ENCODE measurements at places on chromosomes 16 and 17.

DNA sequence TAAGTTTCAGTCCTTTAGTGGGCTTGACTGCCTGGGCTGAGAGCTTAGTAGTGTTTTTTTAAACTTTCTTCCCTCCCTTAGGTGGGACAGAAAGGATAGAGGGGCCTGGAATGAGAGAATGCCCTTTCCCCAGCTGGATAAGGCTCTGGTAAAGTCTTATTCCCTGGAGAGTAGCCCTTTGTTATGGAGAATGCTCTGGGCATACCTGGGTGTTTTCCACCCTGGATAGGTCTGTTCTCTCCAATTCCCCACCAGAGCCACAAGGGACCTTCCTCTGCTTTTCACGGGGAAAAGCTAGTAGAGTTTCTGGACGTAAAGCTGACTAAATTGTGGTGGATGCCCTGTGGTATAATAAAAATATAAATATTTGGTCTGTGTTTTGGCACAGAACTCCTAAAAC, 164.1 kb downstream of the HS3ST4 start:
- no peak for DNase-seq

- DNase-seq: no peak
These were observed 393.0 kb downstream of the HAPSTR1 start for GRCh38 chr16:9484426-9484825.

GRCh38 chr17:62696726-62697490, 69.4 kb downstream of the MRC2 start:
- DNase-seq: no peak

DNA sequence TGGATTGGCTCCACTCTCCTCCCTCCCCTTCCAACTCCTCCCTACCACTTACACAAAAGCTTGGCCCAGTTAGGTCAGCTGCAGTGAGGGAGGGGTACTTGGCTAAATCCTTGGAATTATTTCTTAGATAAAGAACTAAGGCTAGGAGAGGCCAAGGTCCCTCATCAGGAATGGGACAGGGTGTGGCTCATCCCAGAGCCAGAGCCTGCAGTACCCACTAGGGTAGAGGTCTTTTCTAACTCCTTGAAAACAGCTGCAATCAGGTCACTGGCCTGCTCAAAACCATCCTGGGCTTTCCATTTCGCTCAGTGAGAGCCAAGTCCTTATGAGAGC, 1.9 kb upstream of the SLC46A1 start:
- DNase-seq: no peak

- no peak for DNase-seq
These were observed 105.5 kb downstream of the MYO1D start for GRCh38 chr17:32771396-32771795.

DNA sequence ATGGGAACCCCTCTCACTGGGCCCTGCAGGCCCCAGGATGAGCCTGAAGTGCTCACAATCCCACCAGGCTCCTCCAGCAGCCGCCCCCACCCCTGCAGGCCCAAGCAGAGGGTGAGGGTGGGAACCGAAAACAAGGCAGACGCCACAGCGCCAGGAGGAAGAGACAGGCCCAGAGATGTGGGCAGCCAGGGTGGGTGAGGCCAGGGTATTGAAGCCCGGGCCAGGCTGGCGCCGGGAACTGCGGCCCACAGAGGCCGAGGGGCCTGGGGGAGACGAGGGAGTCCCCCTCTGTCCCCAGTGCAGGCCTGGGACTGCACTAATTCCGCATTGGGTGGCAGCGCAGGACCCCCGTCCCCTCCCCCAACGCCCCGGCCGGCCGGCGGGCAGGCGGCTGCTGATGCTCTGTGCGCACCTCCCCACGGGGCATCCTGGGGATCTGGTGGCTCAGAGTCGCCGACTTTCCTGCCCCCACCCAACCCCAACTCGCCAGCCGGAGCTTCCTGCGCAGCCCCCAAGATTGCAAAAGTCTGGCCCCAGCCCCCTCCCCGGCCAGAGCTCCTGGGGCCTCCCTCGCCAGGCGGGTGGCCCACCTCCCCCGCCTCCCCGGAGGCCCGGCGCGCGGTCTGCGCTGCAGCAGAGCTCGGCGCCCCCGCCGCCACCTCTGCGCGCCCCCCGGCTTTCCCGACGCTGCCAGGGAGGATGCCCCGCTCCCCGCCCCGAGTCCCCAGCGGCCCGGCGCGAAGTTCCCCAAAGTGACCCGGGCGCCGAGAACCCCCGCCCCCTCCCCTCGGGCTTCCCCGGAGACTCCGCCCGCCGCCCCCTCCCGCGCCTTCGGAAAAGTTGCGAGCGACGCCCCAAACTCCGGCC, 107.8 kb downstream of the ENGASE start:
- no peak for DNase-seq

- no peak for DNase-seq
These were observed 28.7 kb upstream of the DDX52 start for GRCh38 chr17:37671824-37672547.

GRCh38 chr17:3922765-3923164, 6.5 kb upstream of the P2RX1 start:
- DNase-seq: no peak

GRCh38 chr17:36833279-36833678, 104.0 kb upstream of the LHX1 start:
- DNase-seq: no peak

- peak; percentile 70 for DNase-seq
These were observed 36.2 kb downstream of the ABR start for GRCh38 chr17:1143573-1143972.

- no peak for DNase-seq
These were observed 426.8 kb upstream of the DYNLRB2 start for GRCh38 chr16:80113873-80114574.

- DNase-seq: no peak
These were observed 8.5 kb downstream of the PECAM1 start for GRCh38 chr17:64382061-64382583.

DNA sequence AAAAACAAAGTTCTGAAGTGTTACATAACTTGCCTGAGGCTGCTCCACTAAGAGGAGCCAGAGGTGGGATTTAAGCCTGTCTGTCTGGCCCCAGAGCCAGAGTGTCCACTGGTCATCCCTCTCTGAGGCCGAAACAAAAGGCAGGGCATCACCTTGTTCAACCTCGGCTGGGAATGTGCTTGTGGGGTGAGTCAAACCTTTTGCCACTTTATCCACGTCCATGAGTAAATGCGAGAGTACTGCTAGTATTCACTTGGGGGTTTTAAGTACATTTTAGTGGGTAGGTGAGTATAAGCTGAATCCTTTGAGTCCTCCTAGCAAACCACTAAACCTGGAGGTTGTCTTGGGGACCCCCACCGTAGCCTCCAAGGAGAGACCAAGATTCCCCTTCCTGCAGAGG, 103.5 kb downstream of the STX8 start:
- DNase-seq: no peak

DNA sequence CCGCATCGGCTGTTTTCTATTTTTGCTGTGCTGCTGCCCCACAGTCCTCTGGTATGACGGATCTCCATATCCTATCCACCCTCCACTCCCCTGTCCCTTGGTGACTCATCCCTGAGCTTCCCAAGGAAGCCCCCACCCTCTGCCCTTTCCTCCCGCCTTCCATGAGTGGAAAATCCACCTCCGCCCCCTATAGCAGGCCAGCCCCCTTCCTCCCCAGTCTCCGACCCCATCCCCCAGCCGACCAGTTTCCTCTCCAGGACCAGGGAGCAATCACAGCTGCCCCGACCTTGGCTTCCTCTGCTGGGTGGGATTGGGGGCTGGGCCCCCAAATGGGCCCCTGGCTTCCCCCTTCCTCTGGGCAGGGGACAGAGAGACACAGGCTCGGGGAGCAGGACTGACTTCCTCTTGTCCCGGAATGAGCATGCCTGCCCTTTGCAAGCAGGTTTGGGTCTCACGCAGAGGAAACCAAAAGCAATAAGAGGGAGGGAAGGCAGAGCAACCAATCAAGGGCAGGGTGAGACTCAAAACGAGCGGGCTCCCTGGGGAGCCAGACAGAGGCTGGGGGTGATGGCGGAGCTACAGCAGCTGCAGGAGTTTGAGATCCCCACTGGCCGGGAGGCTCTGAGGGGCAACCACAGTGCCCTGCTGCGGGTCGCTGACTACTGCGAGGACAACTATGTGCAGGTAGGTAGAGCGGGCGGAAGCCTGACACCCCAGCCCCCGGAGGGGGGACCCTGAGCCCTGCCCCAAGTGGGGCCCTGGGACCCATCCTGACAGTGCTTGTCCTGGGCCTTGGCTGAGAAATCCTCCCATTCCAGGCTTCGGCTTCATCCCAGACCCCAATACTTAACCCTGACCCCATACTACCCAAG, at the start of the genes ABI3 and GNGT2:
Gene ABI3 (plus strand): TSS at position 550 of the 872 bp plus-strand sequence. CDS start 18 bp downstream, at position 568.
Gene GNGT2 (minus strand): TSS at position 417 of the 872 bp plus-strand sequence. CDS start 3,152 bp downstream, outside the sequence.
- DNase-seq: no peak

- DNase-seq: no peak
These were observed 7.9 kb downstream of the CLUAP1 start for GRCh38 chr16:3508736-3509135.

DNA sequence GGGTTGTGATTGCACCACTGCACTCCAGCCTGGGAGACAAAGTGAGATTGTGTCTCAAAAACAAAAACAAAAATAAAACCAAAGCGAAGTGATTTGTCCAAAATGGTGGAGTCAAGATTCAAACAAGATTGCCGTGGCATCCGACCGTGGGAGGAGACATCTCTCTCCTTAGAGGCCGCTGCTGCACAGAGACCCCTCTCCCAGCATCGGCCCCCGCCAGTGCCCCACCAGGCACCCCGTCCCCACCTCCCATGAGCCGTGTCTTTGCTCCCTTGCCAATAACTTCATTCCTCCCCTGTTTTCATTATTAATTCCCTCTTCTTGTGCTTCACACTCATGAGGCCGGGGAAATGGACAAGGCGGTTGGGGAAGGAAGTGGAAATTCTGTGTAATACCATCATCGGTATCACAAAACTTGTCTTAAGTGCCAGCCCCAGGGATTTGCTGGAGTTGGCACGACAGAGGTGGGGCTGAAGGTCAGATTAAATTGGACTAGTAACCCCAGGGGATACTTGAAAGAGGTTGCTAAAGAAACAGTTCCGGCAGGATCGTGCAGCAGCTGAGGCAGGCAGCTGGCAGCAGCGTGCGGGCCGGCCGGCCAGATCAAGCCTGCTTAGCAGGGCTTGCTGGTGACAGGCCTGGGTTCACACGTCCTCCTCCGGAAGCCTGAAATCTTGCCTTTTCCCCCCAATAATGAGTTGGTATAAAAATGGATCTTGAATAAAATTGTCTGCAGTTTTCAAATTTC, 66.8 kb downstream of the RTN4RL1 start:
- DNase-seq: peak; percentile 89

DNA sequence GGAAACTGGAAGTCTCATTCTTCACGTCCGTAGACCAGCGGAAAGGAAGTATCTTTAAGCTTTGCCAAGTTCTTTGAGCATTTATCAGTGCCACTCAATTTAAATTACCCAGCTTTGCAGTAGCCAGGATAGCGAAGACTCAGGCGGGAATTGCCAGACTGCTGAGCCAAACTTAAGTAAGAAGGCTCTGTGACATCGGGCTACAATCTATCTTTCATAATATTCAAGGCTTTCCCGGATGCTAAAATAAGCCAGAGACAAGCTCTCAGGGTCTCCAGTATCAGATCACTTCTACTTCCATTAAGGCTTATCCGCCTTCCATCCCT, 436 bp upstream of the BRIP1 start:
- no peak for DNase-seq

GRCh38 chr16:56479469-56479868, 28.1 kb downstream of the OGFOD1 start:
- peak; percentile 10 for DNase-seq

GRCh38 chr17:75776386-75777295, 8.0 kb upstream of the UNK start:
- peak; percentile 47 for DNase-seq

DNA sequence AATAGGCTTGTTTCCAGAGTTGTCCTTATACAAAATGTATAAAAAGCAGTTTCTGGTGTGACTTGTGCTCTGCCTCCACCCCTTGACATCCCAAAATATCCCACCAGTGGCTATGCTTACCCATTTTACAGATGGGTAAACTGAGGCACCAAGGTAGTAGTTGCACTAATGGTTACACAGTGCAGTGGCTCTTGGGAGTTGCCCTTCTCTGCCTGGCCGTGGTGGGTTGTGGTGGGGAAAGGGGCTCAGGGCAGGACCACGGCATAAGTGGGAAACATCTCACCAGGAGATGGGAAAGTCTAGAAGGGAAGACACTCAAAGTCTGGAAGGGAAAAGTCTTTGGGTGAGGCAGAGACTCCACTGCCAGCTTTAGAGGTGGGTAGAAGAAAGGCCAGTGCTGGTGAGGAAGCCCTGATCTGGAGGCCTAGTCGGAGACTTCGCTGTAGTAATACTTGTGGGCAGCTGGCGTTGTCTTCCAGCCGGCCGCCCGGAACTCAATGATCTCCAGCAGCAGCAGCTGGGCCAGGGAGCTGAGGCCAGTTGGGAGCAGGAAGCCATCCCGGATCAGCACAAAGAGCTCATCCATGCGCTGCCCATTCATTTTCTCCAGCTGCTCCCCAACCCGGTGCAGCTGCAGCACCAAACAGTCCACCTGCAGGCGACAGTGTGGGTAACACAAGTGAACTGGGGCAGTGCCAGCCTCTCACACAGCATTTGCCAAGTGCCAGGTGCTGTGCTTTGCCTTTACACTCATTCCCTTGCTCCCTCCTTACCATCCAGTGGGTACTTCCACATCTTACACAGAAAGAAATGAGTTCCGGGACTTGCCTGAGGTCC, 4.5 kb downstream of the MIF4GD start:
- no peak for DNase-seq

GRCh38 chr16:79601931-79602627, 1.5 kb upstream of the MAF start:
- DNase-seq: peak; percentile 71

DNA sequence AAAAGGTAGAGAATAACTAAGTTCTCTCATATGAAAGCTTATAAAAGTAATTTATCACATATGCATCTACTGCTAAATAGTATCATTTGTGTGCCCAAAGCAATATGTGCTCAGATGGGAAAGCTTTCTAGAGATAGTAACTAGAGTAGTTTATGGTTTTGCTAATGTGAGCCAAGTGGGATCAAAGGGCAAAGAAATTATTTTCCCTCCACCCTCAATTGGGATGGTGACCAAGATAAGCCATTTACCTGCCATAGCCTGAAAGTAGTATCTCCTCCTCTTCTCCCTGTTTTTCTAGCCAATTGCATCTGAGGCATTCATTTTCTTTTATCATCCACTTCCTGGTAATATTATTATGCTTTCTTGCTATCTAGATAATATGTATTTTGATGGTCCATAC, 41.9 kb upstream of the KCNJ16 start:
- no peak for DNase-seq

GRCh38 chr16:30401768-30402425, 5.5 kb upstream of the ZNF771 start:
- no peak for DNase-seq

Data from NCI-H2171 treated with DMSO at 0.1 percent for 48 hours (cell line).